T follicular helper cell (primary cell): ENCODE measurements at places on chromosomes 1 and 21.

DNA sequence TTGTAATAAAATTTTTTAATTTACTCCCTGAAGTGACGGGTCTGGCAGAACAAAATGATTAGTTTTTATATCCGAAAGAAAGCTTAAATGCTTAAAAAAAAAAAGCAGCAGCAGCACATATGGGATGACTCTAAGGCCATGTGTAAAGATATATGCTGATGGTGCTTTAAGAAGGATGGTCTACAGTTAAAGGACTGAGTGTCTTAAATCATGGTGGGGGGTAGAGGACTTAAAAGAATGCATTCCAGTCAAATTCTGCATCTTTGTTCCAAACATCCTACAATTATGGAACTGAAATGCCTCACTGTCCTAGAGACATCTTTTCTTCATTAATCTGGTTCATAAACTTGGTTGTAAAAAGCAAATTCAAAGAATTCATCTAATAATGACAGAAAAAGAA, 7.0 kb downstream of the KDM5B start:
- no peak for DNase-seq

- DNase-seq: peak; percentile 75
Observed at GRCh38 chr1:226674892-226675714, 64.0 kb downstream of the ITPKB start.

DNA sequence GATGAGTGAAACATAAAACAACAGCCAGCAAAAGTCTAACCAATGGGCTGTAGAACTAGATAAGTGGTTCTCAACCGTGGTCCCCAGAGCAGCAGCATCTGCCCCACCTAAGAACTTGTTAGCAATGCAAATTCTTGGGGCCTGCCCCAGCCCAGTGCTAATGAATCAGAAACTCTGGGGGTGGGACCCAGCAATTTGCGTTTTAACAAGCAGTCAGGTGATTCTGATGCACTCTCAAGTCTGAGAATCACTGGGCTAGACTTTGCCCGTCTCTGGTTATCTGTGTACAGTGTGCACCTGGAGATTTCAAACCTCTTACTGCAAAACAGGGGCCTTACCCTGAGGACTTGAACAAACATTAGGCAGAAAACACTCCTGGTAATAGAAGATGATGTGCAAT, 66.5 kb downstream of the PLXNA2 start:
- no peak for DNase-seq

DNA sequence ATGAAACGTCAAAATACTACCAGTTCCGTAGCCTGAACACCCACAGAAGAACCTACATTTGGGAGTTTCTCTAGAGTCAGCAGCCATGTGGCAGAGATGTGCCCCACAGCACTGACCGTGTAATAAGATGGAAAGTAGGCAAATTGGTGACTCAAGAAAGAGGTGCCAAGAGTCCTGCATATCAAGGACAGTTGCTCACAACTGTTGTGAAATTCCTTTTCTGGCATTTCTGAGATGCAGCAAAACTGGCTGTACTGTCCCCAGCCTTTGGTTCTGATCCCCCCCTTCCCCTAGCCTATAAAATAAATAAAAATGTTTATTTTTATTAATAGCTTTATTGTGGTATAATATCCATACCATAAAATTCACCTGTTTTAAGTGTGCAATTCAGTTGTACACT, 324.0 kb downstream of the PCP4 start:
- DNase-seq: no peak

GRCh38 chr21:29436143-29436542, 137.4 kb downstream of the BACH1 start:
- DNase-seq: peak; percentile 14

- DNase-seq: no peak
Observed at GRCh38 chr1:112881742-112882127, 74.3 kb downstream of the SLC16A1 start.

- no peak for DNase-seq
Observed at GRCh38 chr1:14606632-14607031, 8.1 kb downstream of the KAZN start.

DNA sequence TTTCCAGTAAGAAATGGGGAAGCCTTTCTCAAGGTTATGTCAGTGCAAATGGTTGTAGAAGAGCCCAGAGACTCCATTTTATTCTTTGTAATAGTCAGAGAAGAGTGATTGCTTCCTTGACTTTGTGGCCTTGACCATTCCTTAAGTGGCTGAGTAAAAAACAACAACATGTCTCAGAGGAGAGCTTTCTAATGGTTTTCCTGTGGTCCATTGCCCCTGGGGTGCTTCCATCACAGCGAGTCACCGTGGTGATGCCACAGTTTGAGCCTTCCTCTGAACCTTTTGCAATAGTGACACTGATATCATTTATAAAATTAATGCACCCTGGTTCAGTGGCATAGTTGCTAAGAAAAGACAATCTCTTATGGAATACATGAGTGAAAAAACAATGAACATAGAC, 38.6 kb downstream of the PAPPA2 start:
- DNase-seq: no peak

GRCh38 chr1:80534606-80535360, 1266.0 kb upstream of the ADGRL2 start:
- DNase-seq: no peak

- DNase-seq: no peak
Observed at GRCh38 chr1:93518516-93518915, 70.6 kb downstream of the FNBP1L start.

- no peak for DNase-seq
Observed at GRCh38 chr1:228013131-228013934, 6.5 kb downstream of the WNT3A start.

DNA sequence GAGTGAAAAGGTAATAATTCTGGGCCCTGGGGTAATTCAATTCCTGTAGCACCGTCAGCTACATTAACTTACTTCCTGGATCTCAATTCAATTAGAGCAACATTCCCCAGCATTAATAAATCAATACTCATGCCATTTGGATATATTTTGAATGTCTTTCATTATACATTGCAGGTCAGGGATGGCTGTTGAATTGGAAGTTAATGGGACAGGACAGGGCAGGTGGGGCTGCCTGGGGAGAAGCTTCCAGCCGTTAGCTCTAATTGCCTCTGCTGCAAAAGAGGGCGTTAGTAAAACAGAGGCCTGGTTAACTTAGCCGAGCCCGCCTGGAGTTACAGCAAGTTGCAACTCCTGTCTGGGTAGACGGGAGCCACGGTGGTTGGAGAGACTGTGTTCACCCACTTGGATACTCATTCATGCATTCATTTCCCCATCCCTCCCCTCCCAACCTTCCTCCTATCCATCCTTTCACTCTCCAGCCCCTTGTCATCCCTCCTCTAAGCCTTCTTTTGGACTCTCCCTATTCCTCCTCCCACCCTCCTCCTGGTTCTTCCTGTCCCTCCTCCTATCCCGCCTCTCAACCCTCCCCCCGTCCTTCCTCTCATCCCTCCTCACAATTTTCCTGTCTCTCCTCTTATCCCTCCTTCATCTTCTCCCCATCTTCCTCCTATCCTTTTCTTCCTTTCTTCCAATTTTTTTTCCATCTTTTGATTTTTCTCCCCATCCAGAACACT, 137.6 kb upstream of the RUNX3 start:
- no peak for DNase-seq

DNA sequence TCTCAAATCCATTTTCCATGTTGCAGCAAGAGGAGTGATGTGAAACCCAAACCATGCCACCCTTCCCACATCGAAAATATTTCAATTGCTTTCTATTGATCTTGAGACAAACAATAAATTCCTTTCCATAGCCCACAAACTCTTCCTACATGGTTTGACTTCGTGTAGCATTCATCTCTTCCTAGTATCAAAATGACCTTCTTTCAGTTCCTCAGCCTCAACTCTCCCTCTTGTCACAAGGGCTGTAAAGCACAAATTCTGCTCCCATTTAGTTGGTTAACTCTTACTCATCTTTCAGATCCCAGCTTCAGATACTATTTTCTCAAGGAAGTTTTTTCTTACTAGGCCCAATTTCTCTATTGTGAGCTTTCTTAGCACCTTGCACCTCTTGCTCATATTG, 99.0 kb downstream of the ZNF281 start:
- no peak for DNase-seq

- DNase-seq: no peak
Observed at GRCh38 chr1:47174656-47175020, 15.2 kb downstream of the PDZK1IP1 start.

GRCh38 chr1:27015260-27015659, 2.6 kb upstream of the TENT5B start:
- DNase-seq: no peak

- no peak for DNase-seq
Observed at GRCh38 chr1:55645270-55645669, 430.1 kb upstream of the USP24 start.

DNA sequence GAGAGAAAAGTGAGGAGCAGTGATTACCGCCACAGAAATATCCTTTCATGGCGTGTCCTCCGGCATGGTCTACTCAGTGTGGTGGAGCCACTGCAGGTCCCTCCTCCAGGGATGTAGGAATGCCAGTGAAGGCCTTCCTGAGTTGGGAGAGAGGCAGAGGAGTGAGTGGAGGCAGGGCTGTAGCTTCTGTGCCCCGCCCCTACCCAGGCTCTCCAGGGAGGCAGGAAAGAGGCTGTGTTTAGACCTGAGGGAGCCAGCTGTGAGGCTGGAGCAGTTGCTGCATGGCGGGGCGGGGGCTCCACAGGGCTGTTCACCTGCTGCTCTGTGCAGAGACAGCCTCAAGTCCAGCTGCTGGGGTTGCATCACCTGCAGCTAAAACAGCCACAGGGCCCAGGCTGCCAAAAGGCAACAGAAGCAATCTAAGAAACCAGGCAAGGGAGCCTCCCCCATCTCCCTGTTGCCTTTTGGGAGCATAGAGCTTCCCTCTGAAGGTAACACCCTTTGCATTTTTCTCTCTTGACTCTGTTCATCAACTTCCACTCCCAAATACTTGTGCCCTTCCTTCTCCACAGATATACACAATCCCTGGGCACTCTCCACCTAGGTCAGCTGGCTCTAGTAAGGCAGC, 801 bp upstream of the ANXA9 start:
- no peak for DNase-seq

GRCh38 chr1:237386362-237387143, 344.6 kb downstream of the RYR2 start:
- DNase-seq: no peak

GRCh38 chr1:226870401-226871279, at the start of gene PSEN2:
PSEN2 (plus strand) TSS chr1:226870616; CDS start chr1:226881908, 11,292 bp downstream.
- DNase-seq: peak; percentile 20

DNA sequence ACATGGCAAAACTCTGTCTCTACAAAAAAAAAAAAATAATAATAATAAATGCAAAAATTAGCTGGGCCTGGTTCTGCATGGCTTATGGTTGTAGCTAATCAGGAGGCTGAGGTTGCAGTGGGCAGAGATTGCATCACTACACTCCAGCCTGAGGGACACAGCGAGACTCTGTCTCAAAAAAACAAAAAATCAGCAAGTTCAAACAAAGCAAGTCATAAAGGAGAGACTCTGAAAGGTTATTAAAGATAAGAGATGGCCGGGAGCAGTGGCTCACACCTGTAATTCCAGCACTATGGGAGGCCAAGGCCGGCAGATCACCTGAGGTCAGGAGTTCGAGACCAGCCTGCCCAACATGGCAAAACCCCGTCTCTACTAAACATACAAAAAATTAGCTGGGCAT, 28.8 kb downstream of the COP1 start:
- DNase-seq: no peak

GRCh38 chr1:3545363-3546047, 65.8 kb downstream of the MEGF6 start:
- DNase-seq: no peak

- DNase-seq: no peak
Observed at GRCh38 chr1:51302746-51303145, 27.6 kb downstream of the TTC39A start.

DNA sequence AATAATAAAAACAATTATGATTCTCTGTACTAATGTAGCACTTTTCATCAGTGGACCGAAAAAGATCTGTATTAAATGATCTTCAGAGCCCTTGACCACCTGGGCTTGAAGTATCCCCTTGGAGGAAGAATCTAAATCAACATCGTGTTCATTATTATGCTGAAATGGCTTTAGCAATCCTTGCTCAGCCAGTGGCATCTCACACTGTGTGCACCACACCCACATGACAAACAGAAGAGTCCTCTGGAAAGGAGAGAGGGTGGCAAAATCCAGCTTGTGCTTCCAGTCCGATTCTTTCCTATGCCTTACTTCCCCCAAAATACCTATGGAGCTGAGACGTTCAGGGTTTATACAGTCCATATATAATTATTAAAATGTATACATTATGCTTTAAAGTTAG, 318.5 kb upstream of the RUNX1 start:
- no peak for DNase-seq

DNA sequence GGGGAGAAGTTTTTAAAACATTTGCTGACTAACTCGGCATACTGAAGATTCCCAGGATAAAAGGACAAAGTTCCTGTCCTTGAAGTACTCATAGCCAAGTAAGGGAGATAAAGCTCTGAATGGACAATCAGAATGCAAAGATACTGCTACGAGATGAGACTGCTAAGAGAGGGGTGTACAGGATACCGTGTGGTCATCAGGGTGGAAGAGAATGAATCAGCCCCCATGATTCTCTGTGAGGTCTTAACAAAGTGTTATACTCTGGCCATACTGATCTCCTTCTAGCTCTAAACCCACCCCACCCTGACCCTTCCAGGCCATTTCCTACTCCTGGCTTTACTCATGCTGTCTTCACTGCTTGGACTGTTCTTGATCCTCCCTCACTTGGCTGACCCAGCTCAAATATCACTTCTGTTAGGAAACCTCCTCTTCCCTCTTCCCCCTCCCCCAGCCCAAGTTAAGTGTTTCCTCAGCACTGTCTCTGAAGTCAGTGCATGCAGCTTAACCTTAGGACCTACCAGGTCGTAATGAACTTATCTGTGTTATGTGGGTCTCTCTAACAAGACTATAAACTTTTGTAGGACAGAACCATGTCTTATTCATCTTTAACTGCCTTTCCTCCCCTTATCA, 15.8 kb upstream of the MAGOH start:
- DNase-seq: no peak

DNA sequence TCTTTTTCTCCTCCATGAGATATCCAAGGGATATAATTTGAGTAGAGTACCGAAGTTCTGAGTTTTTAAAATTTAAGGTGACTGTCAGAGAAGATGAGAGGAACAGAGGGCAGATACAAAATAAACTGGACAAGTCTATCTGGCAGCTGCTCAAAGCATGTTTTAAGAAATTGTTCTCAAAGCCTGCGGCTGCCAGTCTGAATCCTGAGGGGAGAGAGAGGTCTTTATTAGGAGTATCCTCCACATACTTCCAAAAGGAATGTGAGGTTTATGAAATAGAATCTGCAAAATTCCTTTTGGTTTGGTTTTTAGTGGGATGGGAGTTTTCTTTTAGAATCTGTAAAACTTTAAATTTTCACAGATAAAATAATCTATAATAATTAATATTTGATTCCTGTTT, 41.3 kb downstream of the TTC13 start:
- no peak for DNase-seq

GRCh38 chr1:232868793-232869491, 63.7 kb downstream of the MAP10 start:
- no peak for DNase-seq

DNA sequence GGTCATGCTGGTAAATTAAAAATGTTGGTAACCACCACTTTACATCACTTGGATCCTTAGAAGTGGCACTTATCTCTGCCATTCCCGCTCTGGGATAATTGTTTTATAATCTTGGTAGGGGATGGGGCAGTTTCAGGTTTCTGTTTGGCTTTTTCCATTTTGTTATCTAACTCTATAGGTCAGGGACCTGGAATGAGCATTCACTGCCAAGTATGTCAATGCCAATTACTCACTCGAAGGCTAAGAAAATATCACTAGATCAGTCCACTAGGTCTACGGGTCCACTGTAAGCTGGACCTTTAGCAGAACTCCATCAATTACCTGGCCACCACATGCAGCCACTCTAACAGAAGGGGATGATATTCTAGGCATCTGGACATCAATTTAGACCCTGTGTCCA, 4.5 kb upstream of the DIP2A start:
- DNase-seq: no peak
